MV-4-11 (cell line): ENCODE measurements at places on chromosomes 1 and 21.

DNA sequence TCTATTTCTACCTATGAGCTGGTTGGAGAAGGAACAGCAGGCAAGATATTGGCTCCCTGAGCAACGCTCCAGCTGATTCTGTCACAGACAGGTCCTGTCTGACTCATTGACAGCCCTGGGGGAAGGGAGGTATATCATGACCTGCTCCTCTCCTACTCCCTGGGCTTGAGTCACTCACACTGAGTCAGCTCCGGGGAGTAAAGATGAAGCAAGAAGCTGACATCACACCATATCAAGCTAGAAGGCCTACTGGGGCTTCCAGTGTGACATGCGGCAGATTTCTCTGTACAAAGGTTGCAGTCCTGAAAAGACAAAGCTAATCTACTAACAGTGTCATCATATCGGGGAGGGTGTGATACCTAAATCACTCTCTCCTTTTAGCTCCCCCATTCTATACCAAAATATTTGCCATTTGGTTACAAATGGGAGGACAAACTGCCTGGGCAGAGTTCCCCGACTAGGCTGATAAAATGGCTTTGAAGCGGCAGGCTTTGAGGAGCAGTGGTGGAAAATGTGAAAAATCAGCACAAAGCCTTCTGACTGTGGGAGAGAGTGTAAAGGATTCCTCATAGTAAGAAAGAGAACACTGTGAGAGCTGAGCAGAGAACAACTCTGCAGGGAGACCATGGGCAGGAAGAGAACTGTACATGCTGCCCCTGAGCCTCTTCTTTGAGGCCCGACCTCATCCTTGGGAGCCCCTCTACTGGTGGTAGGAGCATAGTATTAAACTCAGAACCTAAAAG lies 15.5 kb downstream of the PI4KB start:
- DNase-seq = peak; percentile 97

- DNase-seq = no peak
Observed at GRCh38 chr21:43645976-43646375, 13.3 kb downstream of the HSF2BP start.

- DNase-seq = no peak
Observed at GRCh38 chr1:14926818-14927575, 226.6 kb upstream of the TMEM51 start.

DNA sequence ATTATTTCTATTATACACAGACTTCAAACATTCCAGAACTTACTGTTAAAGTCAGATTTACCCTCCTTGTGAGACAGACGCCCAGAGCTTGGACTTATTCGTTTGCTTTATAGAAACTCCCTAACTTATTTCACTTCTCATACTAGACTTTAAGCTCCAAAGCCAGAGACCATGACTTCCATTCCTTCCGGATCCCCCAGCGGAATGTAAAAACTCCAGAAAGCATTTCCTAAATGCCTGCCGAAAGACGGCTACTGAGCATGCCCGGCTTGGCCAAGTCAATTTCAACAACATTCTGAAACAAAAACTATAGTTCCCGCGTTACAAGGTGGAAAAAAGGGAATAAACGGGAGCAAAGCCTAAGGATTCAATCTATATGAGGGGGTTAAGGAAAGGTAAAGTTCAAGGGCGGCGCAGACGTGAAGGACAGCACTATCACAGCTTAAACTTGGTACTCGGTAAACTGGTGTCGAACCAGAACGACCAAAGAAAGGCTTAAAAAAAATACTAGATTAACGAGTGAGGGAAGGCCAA lies 1.1 kb downstream of the USP48 start:
- peak; percentile 45 for DNase-seq

- DNase-seq = peak; percentile 69
Observed at GRCh38 chr1:35924838-35925237, 6.1 kb upstream of the AGO3 start.

DNA sequence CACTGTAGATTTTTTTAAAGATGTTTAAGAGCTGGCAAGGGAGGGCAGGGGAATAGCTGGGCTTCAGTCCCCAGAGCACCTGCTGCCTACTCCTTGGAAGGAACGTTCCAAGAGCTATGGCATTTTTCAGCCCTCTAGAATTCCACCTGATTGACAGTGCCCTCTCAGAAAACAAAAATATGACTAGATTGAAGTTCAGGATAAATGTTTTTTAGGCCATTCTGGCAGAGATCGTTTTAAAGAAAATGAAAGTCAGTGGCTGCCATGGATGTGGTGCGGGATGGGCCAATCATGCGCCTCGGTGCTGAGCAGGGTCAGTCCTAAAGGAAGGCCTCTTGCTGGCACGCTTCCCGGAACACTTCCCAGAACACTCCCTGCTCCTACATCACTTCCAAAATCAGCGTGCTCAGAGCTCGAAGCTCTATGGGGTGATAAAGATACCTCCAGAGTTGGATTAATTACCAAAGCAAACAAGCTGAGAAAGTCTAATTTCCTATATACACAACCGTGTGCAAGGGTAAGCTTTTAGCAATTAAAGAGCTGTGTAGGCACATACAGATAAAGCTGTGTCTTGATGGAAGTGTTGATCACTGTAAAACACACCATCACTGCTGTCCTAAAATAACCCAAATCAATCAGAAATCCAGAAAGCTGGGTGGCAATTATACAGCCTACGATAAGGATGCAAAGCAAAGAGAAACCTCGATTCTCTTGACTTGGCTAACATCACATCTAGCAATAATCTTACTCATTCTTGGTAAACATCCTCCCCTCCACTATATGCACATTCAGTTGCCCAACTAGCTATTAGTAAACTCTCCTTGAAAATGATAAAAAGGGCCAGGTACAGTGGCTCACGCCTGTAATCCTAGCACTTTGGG lies 34.6 kb downstream of the TGFBR3 start:
- DNase-seq = no peak
